ENCODE measurements at places on chromosomes 6 and 20.

DNA sequence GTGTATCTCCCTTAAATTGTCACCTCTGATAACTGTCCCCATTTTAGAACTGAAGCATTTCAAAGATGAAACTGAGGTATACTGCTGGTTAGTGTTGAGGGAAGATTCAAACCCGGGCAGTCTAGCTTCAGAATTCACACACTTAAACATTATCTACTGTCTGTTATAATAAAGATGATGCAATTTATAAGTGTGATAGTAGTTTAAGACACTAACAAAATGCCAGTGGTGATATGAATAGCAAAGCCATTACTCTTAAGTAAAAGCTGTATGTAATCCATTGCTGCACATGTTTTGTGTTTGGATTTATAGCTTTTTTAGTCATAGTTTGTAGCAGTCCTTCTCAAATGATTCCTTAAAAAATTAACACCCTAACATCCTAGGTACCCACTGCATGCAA is 19.8 kb downstream of the USP45 start:
- DNase-seq = no peak

- peak; percentile 10 for DNase-seq
Observed at GRCh38 chr20:667351-668034, 8.1 kb downstream of the SCRT2 start.

GRCh38 chr6:105608711-105609374 is 206.0 kb upstream of the PREP start:
- no peak for DNase-seq

DNA sequence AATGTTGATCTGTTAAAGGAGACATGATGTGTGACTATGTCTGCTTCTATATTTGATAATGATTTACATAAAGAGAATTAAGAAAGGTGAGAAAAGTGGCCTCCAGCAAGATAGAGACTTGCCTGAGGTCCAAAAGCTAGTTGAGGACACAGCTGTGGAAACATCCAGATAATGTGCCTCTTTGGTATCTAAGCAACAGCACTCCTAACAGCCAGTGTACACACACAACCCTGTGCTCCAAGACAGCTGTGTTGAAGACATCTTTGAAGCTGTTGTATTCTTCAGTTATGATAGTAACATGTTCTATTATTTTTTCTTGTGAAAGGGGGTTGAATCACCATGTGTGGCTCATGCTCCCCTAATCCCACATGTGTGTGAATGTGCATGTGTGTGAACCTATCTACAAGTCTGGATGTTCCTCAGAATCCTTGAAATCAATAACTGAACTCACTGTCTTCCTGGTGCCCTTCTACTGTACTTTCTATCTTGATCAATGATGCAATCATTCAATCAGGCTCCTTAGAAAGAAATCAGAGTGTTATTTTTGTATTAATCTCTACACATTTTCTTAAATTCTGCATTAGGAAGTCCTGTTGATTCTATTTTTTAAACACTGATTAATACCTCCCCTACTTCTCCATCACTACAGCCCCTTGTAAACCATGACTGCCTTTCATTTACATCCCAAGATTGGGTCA is 116.7 kb upstream of the SSTR4 start:
- DNase-seq = no peak

DNA sequence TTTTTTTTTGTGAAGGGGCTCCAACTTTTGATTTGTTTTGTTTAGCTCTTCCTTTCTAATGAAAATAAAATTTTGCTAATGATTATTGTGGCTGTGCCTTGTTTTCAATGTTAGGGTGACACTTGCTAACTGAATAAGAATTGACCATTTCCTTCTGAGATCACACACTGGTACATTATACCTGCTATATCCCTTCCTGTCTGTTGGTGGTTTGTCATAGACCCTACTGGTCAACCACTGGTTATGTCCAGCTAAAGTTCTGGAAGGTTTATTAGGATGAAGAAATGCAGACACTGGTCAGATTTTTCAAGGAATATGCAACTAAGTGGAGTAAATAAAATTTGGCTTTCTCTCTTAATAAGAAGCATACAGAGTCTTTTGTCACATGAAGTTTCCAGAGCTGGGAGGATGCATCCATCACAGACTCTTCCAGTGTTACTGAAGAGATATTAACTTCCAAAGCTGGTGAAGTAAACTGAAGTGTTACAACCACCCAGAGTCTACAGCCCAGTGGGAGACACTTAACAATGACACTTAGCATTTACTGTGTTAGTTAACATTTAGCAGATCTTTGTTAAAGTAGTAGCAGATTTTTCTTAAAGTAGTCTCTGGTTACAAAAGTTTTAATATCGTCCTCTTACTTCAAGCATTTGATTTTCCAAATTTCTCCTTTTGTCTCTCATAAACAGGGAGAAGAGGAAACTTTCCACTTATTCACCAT is 19.7 kb upstream of the CALHM5 start:
- DNase-seq = no peak

DNA sequence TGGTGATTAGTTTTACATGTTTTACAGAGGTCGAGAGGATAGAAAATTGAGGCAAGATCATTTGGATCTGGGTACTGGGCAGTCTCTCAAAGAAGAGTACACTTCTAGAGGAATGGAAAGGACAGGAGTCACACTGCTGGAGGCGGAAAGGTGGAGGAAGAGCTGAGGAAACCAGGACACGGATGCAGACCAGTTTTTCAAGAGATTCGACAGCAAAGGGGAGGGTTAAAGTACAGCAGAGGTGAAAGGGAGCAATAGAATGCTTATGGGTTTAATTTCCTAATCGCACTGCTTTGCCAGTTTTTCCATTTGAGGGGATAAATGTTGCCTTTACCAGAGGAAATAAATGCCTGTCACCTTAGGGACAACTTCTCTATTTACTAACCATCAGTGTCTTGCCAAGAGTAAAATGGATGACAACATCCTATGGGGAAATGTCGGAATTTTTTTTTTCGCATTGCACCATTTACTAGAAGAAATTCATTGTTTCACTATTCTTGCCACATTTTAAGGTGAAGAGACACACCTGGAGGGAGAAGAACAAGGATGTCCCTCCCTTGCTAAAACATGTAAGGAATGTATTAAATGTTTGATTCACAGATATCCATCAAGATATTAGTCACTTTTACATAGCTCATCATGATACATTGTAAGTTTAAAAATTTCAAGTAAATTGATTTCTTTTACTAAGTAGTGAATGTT is 226.6 kb downstream of the COL12A1 start:
- DNase-seq = no peak

DNA sequence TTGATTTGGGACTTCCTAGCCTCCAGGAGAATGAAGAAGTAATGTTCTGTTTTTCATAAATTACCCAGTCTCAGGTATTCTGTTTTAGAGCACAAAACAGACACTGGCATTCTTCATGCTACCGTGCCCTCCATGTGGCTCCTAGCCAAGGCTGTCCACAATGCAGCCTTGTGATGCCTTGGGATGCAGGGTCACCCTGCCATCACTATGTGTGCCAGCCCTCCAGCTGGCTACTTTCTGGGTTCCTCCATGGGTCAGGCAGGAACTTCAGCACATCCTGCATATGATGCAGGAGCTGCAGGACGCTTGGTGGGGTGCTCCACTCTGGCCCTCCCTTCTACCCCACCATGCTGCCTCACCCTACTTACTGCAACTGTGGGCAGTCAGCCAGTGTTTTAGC is 38.0 kb upstream of the FAM50B start:
- no peak for DNase-seq

- no peak for DNase-seq
Observed at GRCh38 chr6:116022841-116023445, 37.7 kb downstream of the FRK start.

DNA sequence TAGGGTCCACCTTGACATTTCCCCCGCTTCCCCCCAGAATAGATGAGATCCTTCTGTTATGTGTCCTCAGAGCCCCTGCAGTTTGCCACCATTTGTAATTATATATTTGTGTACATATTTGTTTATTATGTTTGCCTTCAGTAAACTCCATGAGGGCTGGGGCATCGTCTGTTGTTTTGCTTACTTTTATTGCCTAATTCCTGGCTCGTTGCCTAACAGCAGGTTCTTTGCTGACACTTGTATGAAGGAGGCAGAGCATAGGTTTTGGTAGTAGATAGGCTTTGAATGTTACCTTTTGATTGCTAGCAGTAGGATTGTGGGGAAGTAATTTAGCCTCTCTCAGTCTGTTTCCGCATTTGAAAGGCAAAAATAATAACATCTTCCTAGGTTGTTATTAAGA is 9.9 kb downstream of the MAP3K4 start:
- no peak for DNase-seq

GRCh38 chr6:87747646-87748045 is 45.6 kb upstream of the AKIRIN2 start:
- DNase-seq = no peak

DNA sequence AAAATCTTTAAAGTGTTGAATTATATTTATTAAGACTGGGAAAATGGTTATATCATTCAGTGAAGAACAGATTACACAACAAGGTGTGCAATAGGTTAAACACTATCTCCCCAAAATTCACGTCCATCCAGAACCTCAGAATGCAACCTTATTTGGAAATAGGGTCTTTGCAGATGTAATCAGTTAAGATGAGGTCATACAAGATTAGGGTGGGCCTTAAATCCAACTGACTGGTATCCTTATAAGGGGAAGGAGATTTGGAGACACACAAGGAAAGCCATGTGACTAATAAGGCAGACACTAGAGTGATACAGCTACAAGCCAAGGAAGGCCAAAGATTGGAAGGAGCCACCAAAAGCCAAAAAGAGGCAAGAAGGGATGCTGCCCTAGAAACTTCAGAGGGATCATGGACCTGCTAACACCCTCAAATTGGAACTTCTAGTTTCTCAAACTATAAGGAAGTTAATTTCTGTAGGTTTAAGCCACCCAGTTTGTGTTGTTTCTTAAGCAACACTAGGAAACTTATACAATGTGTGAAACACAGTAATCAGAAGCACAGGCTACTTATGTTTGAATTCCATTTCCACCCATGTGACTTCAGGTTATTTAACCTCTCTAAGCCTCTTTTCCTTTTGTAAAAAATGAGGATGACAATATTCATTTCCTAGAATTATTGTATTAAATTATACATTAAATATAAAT is 16.9 kb downstream of the ILRUN start:
- DNase-seq = no peak

DNA sequence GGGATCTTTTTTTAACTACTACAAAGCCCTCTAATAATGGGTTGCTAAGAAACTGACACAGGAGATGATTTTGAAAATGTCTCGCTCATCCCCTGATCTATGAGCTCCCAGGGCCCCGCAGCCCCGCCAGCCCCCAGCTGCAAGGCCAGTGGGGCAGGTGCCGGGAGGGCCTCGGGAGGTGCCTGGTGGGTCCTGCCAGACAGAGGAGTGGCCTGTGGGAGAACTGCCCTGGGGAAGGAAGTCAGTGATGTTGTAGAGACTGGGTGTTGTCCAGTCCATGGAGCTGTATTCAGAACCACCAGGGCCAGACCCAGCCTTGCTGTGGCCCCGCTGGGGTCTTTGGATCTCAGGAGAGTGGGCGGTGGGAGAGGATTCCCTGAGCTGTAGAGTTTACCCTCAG is 258.7 kb downstream of the TAF4 start:
- no peak for DNase-seq

GRCh38 chr6:4030669-4031068 is 48.3 kb downstream of the FAM217A start:
- no peak for DNase-seq

- no peak for DNase-seq
Observed at GRCh38 chr6:1641343-1641885, 31.7 kb downstream of the FOXC1 start.

GRCh38 chr6:25962149-25963127 is at the start of gene TRIM38:
TRIM38 (plus strand) TSS chr6:25962802; CDS start chr6:25966523, 3,721 bp downstream.
- peak; percentile 33 for DNase-seq

DNA sequence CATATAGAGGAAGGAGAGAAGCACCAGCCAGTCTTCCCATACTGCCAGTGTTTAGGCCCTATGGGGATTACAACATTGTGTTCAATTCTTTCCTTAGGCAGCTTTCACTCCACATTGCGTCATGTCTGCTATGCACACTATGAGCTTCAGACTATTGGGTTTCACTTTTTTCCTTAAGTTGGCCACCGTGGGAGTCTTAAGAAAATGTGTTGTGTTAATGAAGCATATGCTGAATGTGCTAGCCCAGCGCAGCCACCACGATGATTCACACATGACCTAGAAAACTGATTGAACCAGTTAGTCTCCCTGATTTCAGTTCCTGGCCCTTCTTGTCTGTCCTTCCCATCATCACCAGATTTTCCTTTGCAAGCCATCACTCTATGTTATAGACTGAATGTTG is 21.5 kb downstream of the TUBB2B start:
- DNase-seq = no peak

GRCh38 chr20:25220021-25220730 is 24.7 kb downstream of the ENTPD6 start:
- DNase-seq = peak; percentile 4

- DNase-seq = no peak
Observed at GRCh38 chr6:68876792-68877493, 241.9 kb downstream of the ADGRB3 start.

- no peak for DNase-seq
Observed at GRCh38 chr6:139881728-139882211, 507.3 kb upstream of the CITED2 start.

GRCh38 chr6:44599672-44600071 is 212.2 kb downstream of the CDC5L start:
- no peak for DNase-seq

DNA sequence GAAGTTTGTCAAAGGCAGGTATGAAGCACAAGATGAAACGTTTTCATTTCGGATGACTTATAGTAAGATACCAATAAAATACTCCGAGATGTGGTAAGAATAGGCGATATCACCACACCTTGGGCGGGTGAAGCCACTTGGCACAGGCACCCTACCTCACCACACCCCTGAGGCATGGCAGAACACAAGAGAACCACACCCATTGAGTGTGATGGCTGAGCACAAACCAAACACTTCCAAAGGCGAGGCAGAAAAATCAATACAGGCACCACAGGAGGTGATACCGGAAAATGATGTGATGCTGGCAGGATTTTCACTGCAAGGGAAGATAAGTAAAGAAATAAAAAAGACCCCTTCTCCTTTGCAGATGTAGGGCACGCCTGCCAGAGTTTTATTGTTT is 332.9 kb upstream of the PRDM1 start:
- DNase-seq = no peak

GRCh38 chr6:4574007-4574406 is 202.2 kb upstream of the CDYL start:
- no peak for DNase-seq

Measured in activated naive CD4-positive, alpha-beta T cell (primary cell).